Activated CD4-positive, alpha-beta T cell treated with anti-CD3 and anti-CD28 coated beads, Interleukin-2, amount 10 ng/mL, durations not matched to agents 7 days and 5 days (primary cell): ENCODE measurements at places on chromosomes 4 and X.

GRCh38 chrX:13167481-13168231 lies 123.2 kb upstream of the FAM9C start:
- H3K27me3 ChIP-seq = no peaks in the 10 kb centered on the region
- peak; percentile 10 for DNase-seq
- H3K4me3 ChIP-seq = no peak overlapping the region

- no peaks in the 10 kb centered on the region for H3K4me1 ChIP-seq
- no peak overlapping the region for H3K4me3 ChIP-seq
- no peak for DNase-seq
- H3K36me3 ChIP-seq = no peaks in the 10 kb centered on the region
Measured at GRCh38 chr4:18572481-18572880, 550.9 kb upstream of the LCORL start.

DNA sequence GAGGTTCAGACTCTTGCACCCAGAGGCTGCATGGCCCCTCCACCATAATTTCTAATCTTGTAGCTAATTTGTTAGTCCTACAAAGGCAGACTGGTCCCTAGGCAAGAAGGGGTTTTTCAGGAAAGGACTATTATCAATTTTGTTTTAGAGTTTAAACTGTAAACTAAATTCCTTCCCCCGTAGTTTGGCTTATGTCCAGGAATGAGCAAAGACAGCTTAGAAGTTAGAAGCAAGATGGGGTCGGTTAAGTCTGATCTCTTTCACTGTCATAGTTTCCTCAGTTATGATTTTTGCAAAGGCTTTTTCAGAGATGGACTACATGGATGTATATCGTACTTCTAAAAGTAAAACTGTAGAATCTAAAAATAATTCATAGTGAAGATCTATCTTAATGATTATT lies 258.1 kb upstream of the IL1RAPL1 start:
- no peak overlapping the region for H3K27ac ChIP-seq
- no peaks in the 10 kb centered on the region for H3K27me3 ChIP-seq
- no peak overlapping the region for H3K4me3 ChIP-seq
- no peaks in the 10 kb centered on the region for H3K36me3 ChIP-seq

- H3K27ac ChIP-seq = peak overlapping the region; percentile 5
- peaks cover 9% of the 10 kb centered on the region for H3K4me1 ChIP-seq
- H3K36me3 ChIP-seq = no peaks in the 10 kb centered on the region
- no peaks in the 10 kb centered on the region for H3K27me3 ChIP-seq
- DNase-seq = peak; percentile 74
- no peak overlapping the region for H3K4me3 ChIP-seq
Measured at GRCh38 chrX:23756165-23756564, 13.1 kb upstream of the ACOT9 start.

- no peak within 1 kb of the TSS for H3K4me3 ChIP-seq
- H3K36me3 ChIP-seq = no peaks in the 10 kb centered on the region
- H3K4me1 ChIP-seq = no peaks in the 10 kb centered on the region
- no peak within 1 kb of the TSS for H3K27ac ChIP-seq
- H3K27me3 ChIP-seq = peaks cover 5% of the 10 kb centered on the region
Measured at GRCh38 chr4:176268963-176269362, at the start of gene ASB5. Gene ASB5, minus strand, starts transcription at chr4:176269222. Its CDS starts 114 bp downstream, at chr4:176269108.
